Stimulated activated CD8-positive, alpha-beta memory T cell treated with anti-CD3 and anti-CD28 coated beads, Interleukin-2, amount 100 ng/mL, for 1 hour (primary cell): ENCODE measurements at places on chromosomes 16 and 17.
A peak's percentile ranks its signal among the peaks of the same experiment; 100 is the strongest.

DNA sequence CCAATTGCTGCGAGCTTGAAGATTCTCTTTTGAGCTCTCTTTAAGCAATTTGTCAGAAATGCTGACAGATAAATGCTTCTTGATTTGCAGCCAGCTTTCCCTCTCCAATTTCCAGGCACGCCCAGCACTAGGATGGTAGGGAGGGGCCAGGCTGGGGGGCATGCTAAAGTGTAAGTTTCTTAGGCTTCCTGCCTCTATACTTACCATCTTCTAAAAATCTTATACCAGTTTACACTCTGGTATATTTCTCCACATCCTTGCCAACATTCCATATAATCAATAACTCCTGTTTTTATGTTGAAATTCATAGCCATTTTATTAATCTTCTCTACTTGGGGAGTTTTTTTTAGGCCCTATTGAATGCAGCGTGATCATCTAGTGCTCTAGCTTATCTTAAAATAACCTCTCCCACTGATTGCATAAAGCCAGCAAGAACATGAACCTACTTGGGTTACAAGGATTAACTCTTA is 17.5 kb downstream of the ACSF2 start:
- no peak for DNase-seq

DNA sequence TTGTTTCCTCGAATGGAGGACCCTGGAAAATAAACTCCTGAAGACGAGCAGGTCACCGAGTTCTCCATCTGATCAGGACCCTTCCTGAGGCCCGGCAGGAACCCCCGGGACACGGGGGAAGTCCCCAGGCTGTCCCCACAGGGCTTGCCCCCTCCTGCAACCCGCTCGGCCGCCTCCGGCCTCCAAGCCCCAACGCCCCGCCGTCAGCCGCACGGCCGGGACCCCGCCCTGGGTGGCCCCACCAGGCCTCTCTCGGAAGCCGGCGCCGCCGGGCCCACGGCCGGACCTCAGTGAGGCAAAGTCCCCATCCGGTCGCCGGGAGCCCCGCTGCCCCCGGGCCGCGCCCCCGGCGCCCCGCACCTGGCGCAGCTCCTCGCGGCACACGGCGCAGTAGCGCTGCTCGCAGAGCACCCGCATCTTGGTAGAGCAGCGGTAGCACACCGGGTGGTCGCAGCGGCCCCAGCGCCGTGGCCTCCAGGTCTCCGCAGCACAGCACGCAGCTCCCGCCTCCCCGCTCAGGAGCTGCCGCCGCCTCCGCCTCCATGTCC is 383 bp downstream of the ZNF598 start:
- no peak for DNase-seq

- no peak for DNase-seq
Measured at GRCh38 chr17:42843358-42843934, 934 bp upstream of the AOC2 start.

GRCh38 chr16:87434146-87434667 is 42.1 kb downstream of the MAP1LC3B start:
- no peak for DNase-seq

DNA sequence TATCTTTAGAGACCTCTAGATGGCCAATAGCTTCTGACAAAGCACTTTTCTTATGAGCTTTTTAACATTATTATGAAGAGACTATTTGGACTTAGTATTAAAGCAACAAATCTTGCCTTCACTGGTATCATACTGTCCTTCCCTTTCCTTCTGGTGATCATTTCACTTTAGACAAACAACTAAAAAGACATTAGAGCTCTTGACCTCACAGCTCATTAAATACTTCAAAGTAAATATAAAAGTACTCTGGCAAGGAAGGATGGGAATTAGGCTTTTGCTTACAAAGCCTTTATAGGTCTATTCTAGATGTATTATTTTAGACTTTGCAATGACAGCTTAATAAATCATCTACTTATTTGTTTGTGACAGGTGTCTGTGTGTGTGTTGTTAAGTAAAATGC is 11.1 kb downstream of the STXBP4 start:
- no peak for DNase-seq

DNA sequence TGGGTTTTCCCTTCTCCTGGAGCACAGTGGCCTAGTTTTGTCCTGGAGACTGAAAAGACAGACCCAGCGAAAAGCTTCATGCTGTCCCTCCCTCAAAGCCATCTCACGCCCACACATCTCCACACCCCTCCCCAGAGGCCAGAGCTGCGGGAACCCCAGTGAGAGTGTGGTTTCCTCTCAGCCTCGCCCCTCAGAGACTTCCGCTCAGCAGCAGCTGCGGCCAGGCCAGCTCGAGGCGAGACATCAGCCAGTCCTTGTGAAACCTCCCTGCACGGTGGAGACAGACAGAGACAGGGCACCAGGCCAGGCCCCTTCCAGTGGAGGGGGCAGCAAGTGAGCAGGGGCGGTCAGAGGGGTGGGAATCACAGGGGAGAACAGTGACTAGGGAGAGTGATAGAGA is 77.0 kb upstream of the TNRC6C start:
- DNase-seq = peak; percentile 62

GRCh38 chr16:85969591-85969990 is 70.6 kb downstream of the IRF8 start:
- no peak for DNase-seq

DNA sequence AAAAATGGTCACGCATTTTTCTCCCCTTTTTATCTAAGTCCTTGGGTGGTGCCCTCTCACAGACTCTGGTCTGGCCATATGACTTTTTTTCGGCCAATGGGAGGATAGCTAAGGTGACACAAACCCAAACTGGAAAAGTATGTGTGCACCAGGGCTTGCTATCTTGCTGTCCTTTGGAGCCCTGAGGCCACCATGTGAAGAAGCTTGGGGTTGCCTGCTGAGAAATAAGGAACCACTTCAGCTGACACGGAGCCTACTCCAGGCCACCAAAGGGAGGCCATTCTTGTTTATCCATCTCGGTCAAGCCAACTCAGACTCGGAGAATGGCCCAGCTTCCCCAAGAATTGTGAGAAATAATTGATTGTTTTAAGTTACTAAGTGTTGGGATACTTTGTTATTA is 111.4 kb upstream of the ZFHX3 start:
- DNase-seq = no peak

GRCh38 chr16:89013692-89014402 is 36.8 kb upstream of the CBFA2T3 start:
- DNase-seq = no peak

DNA sequence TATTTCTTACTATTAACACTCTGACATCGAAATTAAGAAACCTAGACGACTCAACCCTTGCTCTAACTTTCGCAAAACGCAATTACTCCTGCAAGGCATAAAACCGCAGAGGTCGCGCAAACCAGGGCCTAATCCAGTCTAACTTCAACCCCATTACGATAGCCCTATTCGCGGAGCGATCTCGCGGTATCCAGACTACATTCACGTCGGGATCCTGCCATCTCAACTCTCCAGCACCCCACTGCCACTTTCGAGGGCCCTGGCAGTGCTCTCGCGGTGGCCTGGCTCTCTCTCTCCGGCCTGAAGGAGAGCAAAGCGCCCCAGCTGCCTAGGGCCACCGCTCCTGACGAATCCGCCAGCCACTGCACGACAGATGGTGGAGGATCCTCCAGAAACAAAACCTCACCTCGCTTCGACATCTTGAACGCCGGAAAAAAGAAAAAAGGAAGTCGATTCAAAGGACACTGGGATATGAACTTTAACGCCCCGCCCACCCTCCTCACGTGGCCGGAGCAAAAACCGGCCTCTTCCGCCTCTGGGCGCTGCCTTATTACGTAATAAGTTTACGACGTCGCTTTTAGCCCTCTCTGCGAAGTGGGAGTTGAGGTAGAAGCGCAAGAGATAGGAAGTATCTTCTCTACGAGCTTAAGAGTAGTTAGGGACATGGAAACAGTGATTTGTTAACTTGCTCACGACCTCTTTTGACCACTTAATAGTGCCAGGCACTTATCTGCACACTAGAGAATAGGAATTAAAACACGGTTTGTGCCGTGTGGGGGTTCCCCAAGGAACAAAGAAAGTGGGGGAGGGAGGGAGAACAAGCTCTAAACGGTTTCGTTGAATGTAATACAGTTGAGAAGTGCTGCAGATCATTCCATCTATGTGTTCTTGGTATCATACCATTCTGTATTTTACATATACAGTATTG is at the start of gene RPL23:
TSS of gene RPL23 (minus strand) at position 430 of the 928 bp plus-strand sequence. CDS start at position 419, 11 bp downstream.
- DNase-seq = peak; percentile 83

DNA sequence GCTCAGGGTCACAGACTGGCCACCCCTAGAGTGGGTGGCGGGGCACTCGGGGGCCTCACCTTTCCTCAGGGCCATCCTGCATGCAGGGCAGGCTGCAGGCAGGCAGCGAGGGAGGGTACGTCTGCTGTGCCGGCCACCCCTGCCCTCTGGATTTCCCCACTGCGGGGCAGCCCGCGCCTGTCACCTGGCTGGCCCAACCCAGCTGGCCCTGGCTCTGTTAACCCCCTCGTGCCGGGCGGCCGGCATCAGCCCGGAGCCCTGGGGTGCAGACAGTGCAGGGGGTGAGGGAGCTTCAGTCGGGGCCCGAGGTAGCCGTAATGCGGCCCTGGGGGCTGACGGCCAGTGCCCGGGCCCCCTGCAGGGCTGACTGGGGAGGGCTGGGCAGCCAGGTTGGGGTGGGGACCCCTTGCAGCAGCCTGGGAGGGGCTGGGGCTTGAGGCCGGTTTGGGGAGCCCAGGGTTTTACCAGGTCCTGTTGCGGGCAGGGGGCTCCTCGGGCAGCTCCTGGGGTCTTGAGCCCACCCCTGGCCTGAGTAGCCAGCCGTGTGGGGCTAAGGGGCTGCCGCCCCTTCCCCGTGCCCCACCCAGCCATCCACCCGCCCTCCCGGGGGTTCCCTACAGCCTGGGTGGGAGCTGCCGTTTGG is at the start of gene IGFALS:
TSS of gene IGFALS (minus strand) at position 128 of the 643 bp plus-strand sequence. CDS start at position 75, 53 bp downstream.
- DNase-seq = no peak
